ENCODE measurements at places on chromosomes 11 and 22.
A peak's percentile ranks its signal among the peaks of the same experiment; 100 is the strongest.

GRCh38 chr11:27319072-27319471 is 43.9 kb downstream of the CCDC34 start:
- no peak for DNase-seq

DNA sequence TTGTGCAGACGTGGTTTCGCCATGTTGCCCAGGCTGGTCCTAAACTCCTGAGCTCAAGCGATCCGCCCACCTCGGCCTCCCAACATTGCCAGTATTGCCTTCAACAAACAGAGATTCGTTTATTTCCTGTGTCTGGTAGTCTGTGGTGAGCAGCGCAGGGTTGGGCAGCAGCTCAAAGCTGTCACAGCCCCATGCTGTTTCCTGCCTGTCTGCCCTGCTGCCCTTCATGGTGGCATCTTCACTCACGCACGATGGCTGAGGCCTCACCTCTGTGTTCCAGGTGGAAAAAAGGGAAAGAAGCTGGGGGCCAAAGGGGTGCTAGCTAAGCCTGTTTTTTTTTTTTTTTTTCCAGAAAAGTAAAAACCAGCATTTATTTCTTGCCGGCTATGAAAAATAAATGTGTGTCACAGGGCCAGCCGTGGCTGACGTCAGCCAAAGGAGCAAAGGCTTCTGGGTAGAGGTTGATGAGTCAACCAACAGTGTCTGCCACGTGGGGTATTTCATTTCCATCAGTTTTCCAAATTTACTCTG is 28.8 kb downstream of the TBC1D22A start:
- peak; percentile 69 for DNase-seq

DNA sequence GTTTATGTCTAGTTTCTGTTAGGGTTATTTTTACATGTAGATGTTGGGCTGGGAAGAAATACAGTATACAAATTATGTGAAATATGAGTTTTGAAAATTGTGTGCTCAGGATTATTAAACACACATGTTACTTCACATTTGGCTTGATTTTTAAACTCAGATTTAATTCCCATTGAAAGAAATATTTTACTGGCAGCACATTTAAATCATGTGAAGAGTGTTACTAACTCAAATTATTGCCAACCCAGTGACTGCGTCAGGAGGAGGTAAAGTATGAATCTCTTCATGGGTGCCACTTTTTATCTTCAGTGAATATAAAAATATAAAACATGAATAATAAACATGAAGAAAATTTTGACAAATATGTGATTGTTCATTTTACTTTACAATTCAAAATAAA is 457.5 kb upstream of the CCDC179 start:
- DNase-seq: no peak

- no peak for DNase-seq
These were observed 97.7 kb downstream of the RBFOX2 start for GRCh38 chr22:35930933-35931332.

- DNase-seq: peak; percentile 83
These were observed 14.8 kb downstream of the PLEKHB1 start for GRCh38 chr11:73661035-73661628.

- no peak for DNase-seq
These were observed 35.3 kb downstream of the ARAP1 start for GRCh38 chr11:72716788-72717435.

GRCh38 chr11:84292006-84292405 is 1005.8 kb upstream of the CCDC90B start:
- DNase-seq: no peak

DNA sequence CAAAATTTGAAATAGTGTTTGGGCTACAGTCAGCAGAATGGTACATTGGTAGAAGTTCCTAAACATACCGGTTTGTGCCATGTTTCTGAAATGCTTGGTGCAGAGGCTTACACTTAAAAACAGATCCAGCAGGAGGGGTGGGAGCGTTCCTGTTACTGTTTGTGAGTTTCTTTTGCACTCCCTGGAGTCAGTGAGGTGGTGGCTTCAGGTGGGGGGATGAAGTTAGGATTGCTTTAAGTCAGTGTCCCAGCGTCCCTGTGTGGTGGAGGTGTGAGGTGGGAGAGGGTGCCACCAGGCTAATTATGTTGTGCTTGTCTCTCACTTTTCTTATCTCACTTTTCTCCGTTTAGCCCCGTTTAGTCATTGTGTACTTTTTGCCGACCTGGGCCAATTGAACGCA is 9.7 kb downstream of the TNRC6B start:
- DNase-seq: no peak

DNA sequence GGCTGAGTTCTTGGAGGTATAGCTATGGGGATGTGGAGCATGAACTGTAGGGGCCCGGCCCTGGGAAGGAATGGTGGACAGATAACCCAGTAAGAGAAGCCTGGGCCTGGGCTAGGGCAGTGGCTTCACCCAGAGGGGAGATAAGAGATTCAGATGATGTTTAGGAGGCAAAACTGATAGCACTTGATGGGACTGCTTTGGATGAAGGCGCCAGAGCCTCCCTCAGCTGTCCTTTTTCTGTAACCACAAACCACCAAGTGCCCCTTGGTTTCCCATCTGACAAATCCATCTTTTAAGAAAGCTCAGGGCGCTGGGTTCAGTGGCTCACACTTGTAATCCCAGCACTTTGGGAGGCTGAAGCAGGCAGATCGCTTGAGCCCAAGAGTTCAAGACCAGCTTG is 23.4 kb downstream of the RELT start:
- no peak for DNase-seq

DNA sequence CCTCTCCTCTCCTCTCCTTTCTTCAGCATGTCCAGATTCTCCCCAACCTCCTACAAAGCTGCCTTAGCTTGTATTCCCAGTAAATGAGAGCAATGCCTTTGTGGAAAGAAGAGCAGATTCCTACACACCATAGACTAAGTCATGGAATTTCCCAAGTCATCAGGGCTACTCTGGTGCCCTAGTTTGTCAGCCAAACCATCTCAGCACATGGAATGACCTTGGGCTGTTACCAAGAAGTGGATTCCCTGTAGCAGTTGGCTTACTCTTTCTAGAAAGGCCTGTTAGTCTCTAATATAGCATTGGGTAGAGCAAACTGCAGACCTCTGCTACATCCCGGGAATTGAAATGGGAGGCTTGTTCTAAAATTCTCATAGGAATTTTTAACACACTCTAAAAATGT is 108.9 kb upstream of the OLFML1 start:
- DNase-seq: no peak

- DNase-seq: no peak
These were observed 18.4 kb upstream of the SMIM38 start for GRCh38 chr11:69137151-69137844.

GRCh38 chr11:62081378-62082291 is 42.2 kb upstream of the INCENP start:
- peak; percentile 89 for DNase-seq

DNA sequence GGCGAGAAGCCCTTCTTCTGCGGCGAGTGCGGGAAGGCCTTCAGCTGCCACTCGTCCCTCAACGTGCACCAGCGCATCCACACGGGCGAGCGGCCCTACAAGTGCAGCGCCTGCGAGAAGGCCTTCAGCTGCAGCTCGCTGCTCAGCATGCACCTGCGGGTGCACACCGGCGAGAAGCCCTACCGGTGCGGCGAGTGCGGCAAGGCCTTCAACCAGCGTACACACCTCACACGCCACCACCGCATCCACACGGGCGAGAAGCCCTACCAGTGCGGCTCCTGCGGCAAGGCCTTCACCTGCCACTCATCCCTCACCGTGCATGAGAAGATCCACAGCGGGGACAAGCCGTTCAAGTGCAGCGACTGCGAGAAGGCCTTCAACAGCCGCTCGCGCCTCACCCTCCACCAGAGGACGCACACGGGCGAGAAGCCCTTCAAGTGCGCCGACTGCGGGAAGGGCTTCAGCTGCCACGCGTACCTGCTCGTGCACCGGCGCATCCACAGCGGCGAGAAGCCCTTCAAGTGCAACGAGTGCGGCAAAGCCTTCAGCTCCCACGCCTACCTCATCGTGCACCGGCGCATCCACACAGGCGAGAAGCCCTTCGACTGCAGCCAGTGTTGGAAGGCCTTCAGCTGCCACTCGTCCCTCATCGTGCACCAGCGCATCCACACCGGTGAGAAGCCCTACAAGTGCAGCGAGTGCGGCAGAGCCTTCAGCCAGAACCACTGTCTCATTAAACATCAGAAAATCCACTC is 12.2 kb downstream of the ZNF74 start:
- no peak for DNase-seq

GRCh38 chr22:43535741-43536140 is 123.9 kb downstream of the MPPED1 start:
- no peak for DNase-seq

DNA sequence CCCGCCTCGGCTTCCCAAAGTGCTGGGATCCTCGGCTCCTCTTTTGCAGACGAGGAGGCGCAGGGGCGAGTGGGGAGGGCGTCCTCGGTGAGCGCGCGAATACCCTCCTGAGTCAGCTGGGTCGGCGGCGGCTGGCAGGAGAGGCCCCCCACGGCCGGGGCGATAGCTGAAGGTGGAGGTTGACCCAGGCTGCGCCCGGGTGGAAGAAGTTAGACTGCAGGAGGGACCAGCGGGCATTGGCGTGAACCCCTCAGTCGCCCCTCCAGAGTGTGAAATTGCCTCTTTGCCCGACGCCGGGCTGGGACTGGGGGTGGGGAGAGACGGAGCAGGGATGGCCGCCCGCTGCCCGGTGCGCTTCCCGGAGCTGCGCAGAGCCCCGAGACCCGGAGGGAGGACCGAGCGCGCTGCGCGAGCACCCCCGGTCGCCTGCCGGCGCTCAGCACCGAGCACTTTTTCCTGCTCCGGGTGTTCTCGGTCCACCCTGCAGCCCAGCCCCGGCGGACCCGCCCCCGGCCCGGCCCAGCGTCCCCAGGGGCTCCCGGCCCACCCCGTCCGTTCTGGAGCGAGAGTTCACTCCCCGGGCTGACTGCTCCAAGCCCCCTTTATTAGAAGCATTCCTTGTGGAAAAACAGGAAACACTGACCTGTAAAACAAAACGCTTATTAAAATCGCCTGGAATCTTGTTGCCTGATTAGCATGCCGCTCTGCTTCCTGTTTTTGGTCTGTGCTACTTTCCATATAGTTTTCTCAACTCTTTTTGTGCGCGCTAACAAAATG is 13.7 kb upstream of the CPT1A start:
- no peak for DNase-seq

GRCh38 chr11:45847911-45848316 is 639 bp downstream of the CRY2 start:
- DNase-seq: no peak

DNA sequence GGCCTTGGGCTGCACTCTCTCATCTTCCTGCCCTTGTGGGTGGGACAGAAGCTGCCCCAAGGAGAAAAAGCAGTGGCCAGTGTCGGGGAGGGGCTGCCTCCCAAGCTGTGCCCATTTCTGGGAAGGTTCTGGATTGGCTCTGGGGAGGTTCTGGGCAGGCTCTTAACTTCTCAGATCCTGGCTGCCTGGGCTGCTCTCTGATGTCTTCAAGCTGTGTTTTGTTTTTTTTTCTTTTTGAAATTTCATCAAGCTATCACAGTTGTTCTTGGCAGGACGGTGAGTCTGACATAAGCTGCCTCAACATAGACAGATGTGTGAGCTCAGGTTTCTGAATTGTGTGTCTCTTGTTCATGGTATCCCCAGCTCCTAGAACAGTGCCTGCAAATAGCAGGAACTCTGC is 1032.0 kb downstream of the BRD1 start:
- DNase-seq: no peak

DNA sequence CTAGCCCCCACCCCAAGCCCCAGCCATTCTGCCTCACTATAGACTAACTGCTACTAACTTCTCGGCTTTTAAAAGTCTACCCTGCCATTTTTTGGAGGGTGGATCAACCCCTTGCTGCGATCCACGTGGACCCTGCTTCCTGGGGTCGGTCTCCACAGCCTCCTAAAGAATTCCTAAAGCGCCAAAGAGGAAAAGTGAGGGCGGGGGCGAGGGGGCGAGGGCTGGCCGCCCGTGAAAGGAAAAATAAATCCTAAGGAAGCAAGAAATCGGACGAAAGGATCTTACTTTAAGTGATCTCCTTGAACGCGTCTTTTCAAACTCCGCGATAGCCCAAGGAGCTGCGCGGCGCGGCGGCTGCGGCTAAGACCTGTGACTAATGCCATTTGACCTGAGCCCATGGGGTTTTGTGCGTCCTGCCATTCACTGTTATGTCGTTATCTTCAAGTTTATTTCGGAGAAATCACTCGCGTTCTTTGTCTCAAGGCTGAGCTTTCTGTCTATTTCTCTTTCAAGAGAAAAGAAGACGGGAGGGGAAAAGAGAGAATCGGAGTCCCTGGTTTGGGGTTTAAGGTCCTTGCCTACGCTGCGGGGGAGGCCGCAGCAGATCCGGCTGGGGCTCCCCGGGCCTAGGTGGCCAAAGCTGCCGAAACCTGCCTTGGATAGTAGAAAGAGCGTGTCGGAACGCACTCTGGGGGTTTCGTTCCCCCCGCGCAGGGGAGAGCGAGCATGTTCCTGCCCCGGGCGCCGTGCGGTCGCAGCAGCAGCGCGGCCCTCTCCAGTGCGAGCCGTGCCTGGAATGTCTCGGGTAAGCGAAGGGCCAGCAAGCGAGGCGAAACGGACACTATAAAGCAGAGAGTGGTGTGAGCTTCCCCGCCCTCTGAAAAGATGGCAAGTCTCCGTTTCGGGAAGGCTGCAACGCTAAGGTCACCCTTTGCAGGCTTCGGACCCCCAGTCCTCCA is 2.8 kb upstream of the DBX1 start:
- no peak for DNase-seq

GRCh38 chr11:14500181-14500651 is 605 bp upstream of the COPB1 start:
- peak; percentile 84 for DNase-seq

GRCh38 chr11:124875401-124875800 is 10.2 kb downstream of the ROBO3 start:
- DNase-seq: no peak

DNA sequence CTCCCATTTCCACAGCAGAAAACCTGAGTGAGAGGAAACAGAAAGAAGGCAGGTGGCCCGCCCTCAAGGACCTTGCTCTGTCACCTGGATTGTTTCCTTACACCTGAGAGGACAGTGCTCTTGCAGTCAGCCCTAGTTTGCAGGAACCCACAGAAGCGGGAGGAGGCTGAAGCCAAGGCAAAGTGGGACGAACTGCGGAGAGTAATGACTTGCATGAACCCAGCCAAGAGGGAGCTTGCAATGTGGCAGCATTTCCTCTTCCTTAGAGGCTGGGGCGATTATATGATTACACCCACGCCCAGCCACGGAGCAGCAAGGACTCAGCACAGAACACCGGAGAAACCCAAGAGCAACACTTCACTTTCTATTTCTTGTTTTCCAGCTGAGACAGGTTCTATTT is 102.6 kb downstream of the SPON1 start:
- DNase-seq: no peak

DNA sequence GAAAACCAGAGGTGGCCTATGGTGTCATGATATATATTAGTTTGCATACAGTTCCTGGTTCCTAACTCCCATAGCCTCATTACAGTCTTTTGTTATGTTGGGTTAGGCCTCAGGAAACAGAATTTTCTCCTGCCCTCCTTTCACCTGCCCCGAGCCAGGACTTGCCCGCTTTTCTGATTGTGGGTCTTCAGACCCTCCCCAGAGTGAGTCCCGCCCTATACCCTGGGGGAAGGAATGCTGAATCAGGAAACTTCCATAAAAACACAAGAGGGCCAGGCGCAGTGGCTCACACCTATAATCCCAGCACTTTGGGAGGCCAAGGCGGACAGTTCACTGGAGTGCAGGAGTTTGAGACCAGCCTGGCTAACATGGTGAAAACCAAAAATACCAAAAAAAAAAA is 70.9 kb downstream of the SLC35F2 start:
- no peak for DNase-seq

GRCh38 chr11:65790902-65791650 is 4.2 kb downstream of the OVOL1 start:
- no peak for DNase-seq

Measured in CD8-positive, alpha-beta T cell (primary cell).